ENCODE measurements at places on chromosomes 4 and X. TPM values are rescaled to one million over a fixed set of nuclear protein-coding genes. Genes with fewer than 3 reads are reported as not detected.
A peak's percentile ranks its signal among the peaks of the same experiment; 100 is the strongest.

The GAGE12F gene
- total RNA-seq: not detected

GRCh38 chrX:153669901-153670731 is 3.5 kb downstream of the PNCK start:
- H3K4me1 ChIP-seq: no peaks in the 10 kb centered on the region
- no peak overlapping the region for H3K27ac ChIP-seq
- H3K4me3 ChIP-seq: no peak overlapping the region
- H3K27me3 ChIP-seq: peaks cover 2% of the 10 kb centered on the region

- H3K4me3 ChIP-seq: peak overlapping the region; percentile 52
- DNase-seq: peak; percentile 74
- no peaks in the 10 kb centered on the region for H3K4me1 ChIP-seq
- H3K27me3 ChIP-seq: no peaks in the 10 kb centered on the region
- peaks cover 9% of the 10 kb centered on the region for H3K36me3 ChIP-seq
Observed at GRCh38 chr4:39446842-39447573, 11.7 kb downstream of the RPL9 start.

DNA sequence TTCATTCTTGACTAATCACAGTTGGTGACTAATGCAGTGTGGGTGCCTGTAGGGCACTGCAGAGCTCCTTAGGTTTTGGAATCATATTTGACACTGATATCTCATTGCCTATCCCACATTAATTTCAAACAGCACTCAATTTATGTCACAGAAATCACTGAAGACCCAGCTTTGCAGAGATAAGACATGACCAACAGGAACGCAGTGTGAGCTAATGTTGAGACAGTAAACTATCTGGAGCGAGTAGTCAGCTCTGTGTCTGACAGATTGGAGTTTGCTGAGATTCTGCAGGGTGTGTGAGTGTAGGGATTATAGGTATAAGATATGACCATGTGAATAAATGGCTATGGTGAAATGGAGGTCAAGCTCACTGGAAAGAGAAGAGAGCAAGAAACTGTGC is 1586.1 kb upstream of the AGA start:
- H3K4me3 ChIP-seq: no peak overlapping the region
- no peaks in the 10 kb centered on the region for H3K4me1 ChIP-seq
- no peak overlapping the region for H3K27ac ChIP-seq

DNA sequence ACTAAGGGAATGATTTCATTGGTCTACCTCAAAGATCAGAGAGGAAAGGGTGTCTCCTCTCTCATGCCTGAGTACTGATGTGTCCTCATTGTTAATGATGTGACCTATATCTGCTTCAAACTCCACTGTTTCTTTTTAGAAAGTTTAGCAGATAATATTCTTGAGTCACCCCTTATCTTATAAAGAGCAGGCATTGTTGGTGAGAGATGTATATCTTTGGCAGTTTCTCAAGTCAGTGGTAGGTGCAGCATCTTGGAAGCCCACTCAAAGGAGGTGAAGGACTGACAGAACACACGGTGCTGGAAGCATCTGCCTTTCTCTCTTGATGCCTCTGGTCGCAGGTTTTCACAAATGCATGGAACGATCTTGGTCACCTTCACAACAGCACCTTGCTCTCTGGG is 71.2 kb downstream of the ZNF518B start:
- no peak for DNase-seq
- H3K27ac ChIP-seq: no peak overlapping the region
- no peaks in the 10 kb centered on the region for H3K27me3 ChIP-seq
- H3K4me1 ChIP-seq: no peaks in the 10 kb centered on the region

GRCh38 chrX:1493877-1494510 is 41.3 kb upstream of the ASMTL start:
- peak overlapping the region; percentile 3 for H3K4me3 ChIP-seq
- peaks cover 2% of the 10 kb centered on the region for H3K4me1 ChIP-seq
- H3K27me3 ChIP-seq: no peaks in the 10 kb centered on the region
- DNase-seq: no peak
- no peaks in the 10 kb centered on the region for H3K36me3 ChIP-seq

DNA sequence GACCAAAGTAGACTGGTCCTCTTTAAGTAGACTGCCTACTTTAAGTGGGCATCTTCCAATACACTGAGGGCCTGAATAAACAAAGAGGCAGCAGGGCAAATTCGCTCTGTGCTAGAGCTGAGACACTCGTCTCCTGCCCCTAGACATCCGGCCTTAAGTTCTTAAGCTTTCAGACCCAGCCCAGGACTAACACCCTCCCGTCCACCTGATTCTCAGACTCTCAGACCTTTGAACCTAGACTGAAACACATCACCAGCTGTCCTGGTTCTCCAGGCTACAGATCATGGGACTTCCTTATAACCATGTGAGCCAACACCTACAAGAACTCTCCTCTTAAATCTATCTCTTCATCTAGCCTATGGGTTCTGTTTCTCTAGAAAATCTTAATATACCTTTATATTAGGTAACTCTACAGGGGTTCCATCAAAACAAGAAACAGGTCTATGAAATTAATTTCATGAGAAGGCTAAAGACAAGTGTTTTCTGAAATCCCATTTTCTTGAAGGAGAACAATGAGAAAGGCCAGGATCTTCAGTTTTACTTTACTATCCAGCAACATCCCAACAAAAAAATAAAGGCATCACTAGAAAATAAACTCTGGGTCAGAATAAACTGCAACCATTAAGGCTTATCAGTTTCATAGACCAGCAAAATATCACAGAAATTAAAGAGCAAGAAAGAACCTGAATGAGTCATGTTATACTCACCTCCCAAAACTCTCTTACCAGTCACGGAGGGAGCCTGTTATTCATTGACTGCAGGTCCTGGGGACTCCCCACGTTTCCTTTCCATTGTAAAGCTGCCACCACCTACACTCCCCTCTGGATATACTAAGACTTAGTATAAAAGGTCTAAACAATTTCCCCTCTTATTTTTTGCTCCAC is 14.8 kb downstream of the ADGRA3 start:
- peaks cover 30% of the 10 kb centered on the region for H3K4me1 ChIP-seq
- H3K27ac ChIP-seq: no peak overlapping the region
- DNase-seq: no peak
- H3K36me3 ChIP-seq: no peaks in the 10 kb centered on the region

GRCh38 chr4:3461515-3462291 is 1.4 kb upstream of the DOK7 start:
- DNase-seq: no peak
- no peak overlapping the region for H3K27ac ChIP-seq
- peaks cover 26% of the 10 kb centered on the region for H3K27me3 ChIP-seq

- no peak overlapping the region for H3K4me3 ChIP-seq
- H3K27ac ChIP-seq: no peak overlapping the region
- H3K4me1 ChIP-seq: no peaks in the 10 kb centered on the region
Observed at GRCh38 chr4:97942137-97942536, 201.1 kb downstream of the STPG2 start.

The CXCL11 gene
- 0.33 TPM for total RNA-seq

- H3K4me3 ChIP-seq: no peak overlapping the region
- H3K4me1 ChIP-seq: no peaks in the 10 kb centered on the region
- no peak for DNase-seq
- no peaks in the 10 kb centered on the region for H3K36me3 ChIP-seq
- H3K27ac ChIP-seq: no peak overlapping the region
Observed at GRCh38 chr4:156568041-156568440, 403.6 kb downstream of the PDGFC start.

DNA sequence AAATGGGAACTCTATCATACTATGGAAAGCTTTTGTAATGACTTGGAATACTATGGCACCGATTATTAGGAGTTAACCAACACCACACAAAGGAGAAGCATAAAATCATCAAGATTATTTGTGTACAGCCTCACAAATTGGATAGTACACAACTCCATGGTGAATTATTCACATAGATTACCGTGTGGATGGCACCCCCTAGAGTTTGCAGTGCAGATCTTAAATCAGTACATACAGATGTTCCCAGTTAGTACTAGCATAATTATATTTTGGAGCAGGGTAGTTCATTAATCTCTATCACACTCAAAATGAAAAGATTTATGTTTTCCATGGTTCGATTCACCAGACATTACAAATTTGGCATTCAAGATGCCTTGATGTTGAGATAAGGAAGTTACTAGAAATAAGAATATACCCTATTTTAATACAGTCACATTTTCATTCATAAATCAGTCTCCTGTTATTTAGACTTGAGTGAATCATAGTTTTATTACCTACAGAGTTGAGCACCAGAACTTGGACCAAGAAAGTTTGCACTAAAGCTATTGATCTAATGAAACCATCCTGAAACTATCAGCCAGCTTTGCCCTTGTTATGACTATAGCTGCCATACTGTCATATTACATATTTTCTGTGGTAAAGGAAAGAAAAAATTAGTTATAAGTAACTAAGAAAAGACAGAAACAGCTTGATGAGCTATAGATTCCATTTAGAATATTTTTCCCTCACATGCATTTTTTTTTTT is 531.8 kb downstream of the GLUD2 start:
- H3K4me3 ChIP-seq: no peak overlapping the region
- no peaks in the 10 kb centered on the region for H3K36me3 ChIP-seq
- H3K27ac ChIP-seq: no peak overlapping the region
- no peak for DNase-seq
- H3K27me3 ChIP-seq: no peaks in the 10 kb centered on the region

DNA sequence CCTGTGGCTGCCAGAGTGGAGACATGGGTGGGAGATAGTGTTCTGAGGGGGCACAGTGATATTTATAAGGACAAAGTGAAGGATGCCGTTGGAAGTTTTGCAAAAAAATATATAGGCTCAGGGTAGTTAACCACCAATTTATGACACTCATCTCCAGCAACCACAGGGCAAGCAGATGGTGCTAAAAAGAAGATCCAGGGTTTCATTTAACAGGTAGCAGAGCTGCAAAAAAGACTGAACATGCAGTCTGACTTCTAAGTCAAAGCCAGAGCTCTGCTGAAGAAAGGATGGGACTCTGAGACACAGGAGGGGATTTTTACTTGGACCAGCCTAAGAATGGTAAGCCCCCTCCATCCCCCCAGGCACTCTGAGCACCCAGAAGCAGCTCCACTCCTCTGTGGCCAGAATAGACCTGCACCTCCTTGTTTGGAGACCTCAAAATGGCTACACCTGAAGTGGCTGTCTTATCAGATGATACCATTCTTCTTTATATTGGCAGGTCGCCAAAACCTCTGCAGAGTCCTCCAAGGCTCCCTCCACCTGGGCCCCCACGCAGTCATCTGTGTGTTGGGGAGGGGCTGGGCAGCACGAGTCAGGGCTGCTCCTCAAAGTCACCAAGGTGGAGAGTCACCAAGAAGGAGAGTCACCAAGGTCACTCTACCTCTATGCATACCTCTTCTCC is 161.4 kb upstream of the FAM9B start:
- no peak overlapping the region for H3K4me3 ChIP-seq
- H3K4me1 ChIP-seq: no peaks in the 10 kb centered on the region
- H3K27me3 ChIP-seq: no peaks in the 10 kb centered on the region
- no peak overlapping the region for H3K27ac ChIP-seq
- no peak for DNase-seq
- H3K36me3 ChIP-seq: no peaks in the 10 kb centered on the region

DNA sequence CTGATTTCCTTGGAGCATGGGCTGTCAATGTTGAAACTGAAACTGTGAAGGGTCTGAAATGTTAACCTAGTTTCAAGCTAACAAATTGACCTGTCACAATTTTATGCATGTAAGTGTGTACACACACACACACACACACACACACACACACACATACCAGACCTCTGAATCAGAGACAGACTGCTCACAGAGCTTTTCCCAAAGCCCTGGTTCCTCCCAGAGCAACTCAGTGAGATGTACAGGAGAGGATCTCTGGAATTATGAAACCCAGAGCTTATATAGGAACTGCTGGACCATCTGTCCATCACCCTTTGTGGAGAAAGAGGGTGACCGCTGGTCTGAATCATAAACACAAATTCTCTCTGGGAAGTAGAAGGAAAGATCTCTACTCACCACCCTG is 228.1 kb upstream of the PRPS2 start:
- H3K4me3 ChIP-seq: no peak overlapping the region
- DNase-seq: no peak
- no peaks in the 10 kb centered on the region for H3K27me3 ChIP-seq

DNA sequence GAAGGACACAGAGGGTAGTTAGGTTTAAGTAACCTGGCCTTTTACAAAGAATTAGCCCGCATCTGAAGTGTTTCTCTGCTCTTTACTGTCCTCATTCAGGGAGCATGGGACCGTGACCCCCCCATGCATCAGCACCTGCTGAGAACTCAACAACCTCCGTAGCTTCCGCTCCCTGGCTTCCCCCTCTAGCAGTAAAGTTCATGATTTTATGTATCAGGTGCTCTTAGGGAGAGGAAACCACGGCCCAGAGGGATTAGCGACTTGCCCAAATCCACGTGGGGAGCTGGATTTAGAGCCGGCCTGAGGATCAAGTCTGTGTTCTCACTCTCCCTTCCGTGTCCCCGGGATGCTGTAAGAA is 284.6 kb upstream of the GATB start:
- H3K27me3 ChIP-seq: no peaks in the 10 kb centered on the region
- 0 out of 2 replicates have a peak overlapping the region, but pooled peaks have one; percentile 5 for H3K4me3 ChIP-seq
- H3K4me1 ChIP-seq: peaks cover 9% of the 10 kb centered on the region
- DNase-seq: no peak

- DNase-seq: no peak
- no peaks in the 10 kb centered on the region for H3K36me3 ChIP-seq
- H3K4me1 ChIP-seq: peaks cover 2% of the 10 kb centered on the region
- H3K27me3 ChIP-seq: no peaks in the 10 kb centered on the region
- no peak overlapping the region for H3K27ac ChIP-seq
- H3K4me3 ChIP-seq: no peak overlapping the region
Observed at GRCh38 chr4:87985097-87985886, 9.8 kb downstream of the SPP1 start.

Data from H1 (cell line).